NCI-H446 (cell line): ENCODE measurements at places on chromosomes 2 and 18.

GRCh38 chr2:23658466-23658942, 268.4 kb downstream of the ATAD2B start:
- no peak for DNase-seq

DNA sequence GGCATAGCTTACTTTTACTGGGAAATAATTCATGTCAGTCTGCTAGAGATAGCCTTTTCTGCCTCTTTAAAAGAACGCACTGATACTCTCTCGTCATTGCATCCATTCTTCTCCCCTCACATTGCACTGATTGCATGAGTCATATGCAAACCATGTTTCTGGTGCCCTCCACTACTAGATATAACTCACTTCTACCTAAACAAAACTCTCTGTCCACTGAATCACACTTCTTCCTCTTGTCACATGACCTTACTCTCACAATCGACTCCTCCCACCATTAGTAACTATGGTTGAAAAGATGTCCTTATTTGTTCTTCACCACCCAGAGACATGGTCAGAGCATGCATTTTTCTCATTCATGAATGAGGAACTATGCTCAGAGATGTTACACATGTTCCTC, 158.0 kb downstream of the CSRNP3 start:
- DNase-seq, result no peak

DNA sequence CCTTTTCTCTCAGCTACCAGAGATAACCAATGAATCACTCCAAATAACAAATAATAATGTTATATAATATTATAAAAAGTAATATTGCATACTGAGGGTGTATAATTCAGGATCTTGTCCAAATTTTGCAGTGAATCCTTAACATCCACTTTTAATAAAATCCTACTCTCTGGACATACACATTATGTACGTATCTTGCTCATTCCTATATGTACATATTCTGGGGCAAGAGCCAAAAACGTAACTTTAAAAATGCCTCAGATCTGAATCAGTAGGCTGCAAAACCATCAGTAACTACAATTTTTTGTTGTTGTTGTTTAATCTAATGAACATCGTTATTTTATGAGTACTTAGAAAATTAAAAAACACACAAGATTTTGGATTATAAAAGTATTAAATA, 65.3 kb downstream of the SMAD2 start:
- DNase-seq, result no peak

- DNase-seq, result no peak
These were observed 50.2 kb downstream of the CENPO start for GRCh38 chr2:24843330-24843860.

DNA sequence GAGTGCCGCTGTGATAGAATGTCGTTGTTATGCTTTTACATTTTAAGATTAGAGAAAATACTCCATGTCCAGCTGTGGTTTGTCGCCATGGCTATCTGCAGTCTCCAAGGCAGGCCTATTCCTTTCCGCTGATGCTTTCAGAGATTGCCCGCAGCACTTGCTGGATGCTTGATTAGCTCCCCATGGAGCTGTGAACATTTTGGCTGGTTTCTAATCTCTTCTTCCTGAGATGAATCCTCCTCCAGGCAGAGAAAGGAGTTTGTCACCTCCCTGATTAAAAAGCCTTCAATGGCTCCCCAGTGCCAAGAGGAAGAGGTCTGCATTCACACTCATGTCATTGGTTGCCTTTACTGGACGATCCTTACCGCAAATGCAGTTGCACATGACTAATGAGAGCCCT, 32.6 kb upstream of the LPIN1 start:
- DNase-seq, result no peak

DNA sequence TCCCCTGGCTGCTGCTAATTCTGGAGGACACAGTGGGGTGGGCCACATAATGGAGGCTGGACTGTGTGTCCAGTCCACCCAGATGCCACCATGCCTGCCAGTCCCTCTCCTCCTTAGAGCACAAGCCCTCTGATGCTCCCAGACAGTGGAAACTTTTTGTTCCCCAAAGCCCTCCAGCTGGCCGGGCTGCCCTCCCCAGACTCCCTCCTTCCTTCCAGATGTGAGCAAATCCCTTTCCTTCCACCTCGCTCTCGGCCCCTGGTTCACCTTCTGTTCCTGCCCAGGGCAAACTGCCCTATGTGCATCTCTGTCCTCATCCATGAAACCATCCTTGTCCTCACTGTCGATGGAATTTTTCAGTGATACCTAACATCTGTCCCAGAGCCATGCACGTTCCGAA, 33.9 kb downstream of the LRRFIP1 start:
- no peak for DNase-seq

DNA sequence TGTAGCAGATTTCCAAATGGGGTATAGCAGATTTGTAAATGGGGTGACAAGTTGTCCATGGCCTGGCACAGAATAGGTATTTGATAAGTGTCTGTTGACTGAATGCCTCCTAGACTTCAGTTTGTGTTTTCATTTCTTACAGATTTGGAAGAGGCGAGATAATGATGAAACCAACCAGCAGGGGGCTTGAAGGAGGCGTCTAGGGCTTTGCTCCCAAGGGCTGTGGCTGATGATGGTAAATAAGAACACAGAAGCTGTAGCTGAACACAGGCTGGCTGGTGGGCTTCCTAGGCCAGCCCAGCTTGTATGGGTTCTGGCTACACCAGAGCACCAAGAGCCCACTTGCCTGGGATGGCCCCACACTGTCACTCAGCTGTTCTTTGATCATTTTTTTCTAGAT, 19.4 kb downstream of the SFTPB start:
- no peak for DNase-seq
